ENCODE measurements at places on chromosomes 13 and 19.
A peak's percentile ranks its signal among the peaks of the same experiment; 100 is the strongest.

DNA sequence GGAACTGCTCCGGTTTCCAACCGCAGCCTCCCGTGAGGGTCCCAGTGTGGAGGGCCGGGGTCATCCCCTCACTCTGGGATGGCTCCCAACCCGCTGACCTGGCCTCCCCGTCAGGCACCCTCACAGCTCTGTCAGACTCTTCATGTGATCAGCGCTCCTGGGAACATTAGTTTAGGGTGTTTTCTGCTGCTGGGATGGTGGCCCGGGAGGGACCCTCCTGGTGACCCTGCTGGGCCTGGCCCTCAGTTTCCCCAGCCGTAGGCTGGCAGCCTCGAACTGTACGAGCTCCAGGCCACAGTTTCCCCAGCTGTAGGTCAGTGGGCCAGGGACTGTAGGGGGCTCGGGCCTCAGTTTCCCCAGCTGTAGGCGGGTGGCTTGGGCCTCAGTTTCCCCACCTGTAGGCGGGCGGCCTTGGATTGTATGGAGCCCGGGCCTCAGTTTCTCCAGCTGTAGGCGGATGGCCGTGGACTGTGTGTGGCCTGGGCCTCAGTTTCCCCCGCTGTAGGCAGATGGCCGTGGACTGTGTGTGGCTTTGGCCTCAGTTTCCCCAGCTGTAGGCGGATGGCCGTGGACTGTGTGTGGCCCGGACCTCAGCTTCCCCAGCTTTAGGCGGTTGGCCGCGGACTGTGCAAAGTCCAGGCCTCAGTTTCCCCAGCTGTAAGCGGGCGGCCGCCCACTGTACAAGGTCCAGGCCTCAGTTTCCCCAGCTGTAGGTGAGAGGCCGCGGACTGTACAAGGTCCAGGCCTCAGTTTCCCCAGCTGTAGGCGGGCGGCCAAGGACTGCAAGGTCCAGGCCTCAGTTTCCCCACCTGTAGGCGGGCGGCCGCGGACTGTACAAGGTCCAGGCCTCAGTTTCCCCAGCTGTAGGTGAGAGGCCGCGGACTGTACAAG, 1.3 kb upstream of the PTBP1 start:
- DNase-seq, result no peak

GRCh38 chr19:1052349-1052975, 12.6 kb downstream of the ABCA7 start:
- peak; percentile 26 for DNase-seq

GRCh38 chr19:38784224-38784623, 4.8 kb upstream of the LGALS7B start:
- no peak for DNase-seq

- peak; percentile 94 for DNase-seq
Measured at GRCh38 chr19:48110350-48110966, at the start of gene PLA2G4C. TSS of gene PLA2G4C (minus strand) at chr19:48110817. CDS start at chr19:48106529, 4,288 bp downstream.

- DNase-seq, result no peak
Measured at GRCh38 chr13:47420568-47420967, 523.7 kb upstream of the HTR2A start.

DNA sequence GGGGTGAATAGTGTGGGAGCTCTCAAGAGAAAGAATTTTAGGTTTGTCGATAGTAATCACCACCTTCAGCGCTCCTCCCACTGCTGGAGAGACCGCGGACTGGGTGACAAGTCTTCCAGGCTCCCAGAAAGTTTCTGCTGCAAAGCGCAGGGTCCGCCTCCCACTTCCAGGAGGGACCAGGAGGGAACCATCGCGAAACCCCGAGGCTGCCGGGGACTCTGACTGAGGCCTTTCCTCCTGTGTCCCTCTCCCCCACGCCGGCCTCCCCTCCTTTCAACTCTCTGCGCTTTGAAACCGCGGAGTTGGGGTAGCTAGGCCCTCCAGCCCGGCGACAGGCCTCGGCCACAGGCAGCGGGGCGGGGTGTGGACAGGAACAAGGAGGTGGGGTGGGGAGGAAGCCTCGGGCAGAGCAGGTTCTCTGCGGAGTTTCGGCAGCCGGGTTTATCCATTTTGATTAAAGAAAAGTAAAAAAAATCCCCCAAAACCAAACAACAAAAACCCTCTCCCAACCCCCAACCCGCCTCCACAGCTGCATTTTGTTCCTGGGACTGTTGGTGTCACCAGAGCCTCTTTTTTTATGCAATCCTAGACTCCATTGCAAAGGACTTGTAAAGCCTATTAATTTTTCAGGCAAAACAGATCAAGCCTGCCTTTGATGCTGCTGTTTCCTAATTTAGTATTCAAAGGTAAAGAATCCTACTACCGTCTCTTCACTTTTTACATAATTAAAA, 157.2 kb downstream of the TM9SF2 start:
- peak; percentile 7 for DNase-seq

- DNase-seq, result no peak
Measured at GRCh38 chr19:858868-859843, at the start of gene CFD. TSS of gene CFD (plus strand) at chr19:859664. CDS start at chr19:859690, 26 bp downstream.

DNA sequence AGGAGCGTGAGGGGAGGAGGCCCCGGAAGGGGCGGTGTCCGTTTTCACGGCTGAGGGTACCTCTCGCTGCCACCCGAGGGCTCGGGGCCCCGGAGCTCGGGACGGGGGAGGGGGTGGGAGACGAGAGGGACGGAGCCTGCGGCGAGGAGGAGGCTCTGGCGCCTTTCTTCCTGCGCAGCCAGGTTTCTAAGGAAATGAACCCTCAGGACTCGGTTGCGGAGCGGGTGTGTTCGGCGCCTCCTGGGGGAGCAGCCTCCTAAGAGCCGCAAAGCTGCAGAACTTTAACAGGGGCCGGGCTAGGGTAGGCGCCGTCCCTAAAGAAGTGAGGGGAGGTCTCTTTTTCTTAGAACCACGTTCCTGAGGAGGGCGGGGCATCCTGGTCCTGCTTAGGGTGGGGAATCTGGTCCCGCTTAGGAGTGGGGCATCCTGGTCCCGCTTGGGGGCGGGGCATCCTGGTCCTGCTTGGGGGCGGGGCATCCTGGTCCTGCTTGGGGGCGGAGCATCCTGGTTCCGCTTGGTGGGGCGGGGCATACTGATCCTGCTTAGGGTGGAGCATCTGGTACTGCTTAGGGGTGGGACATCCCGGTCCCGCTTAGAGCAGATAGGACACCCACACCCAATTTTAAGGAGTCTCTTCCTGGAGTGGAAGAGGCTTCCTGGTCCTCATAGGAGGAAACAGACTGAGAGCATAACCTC, 6.2 kb downstream of the SYT5 start:
- DNase-seq, result peak; percentile 91

DNA sequence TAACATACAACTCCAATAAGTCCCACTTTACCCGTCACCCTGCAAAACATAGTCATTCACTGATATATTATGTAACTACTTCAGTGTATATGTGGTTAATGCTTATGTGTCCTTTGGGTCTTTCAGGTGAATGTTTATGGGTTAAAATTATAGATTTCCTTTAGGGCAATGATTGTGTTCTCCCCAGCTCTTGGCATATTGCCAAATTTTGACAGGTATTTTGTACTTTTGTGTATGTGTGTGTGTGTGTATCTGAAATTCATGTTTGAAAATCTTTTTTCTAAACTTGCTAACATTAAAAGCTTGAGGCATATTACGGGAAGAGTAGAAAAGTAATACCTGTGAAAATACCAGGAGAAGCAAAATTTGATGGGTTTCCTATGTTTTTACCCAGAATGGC, 8.2 kb downstream of the CDK8 start:
- DNase-seq, result no peak

GRCh38 chr13:23921451-23921888, 24.2 kb upstream of the C1QTNF9B start:
- peak; percentile 0 for DNase-seq

- no peak for DNase-seq
Measured at GRCh38 chr13:30396434-30397075, 25.7 kb upstream of the UBE2L5 start.

DNA sequence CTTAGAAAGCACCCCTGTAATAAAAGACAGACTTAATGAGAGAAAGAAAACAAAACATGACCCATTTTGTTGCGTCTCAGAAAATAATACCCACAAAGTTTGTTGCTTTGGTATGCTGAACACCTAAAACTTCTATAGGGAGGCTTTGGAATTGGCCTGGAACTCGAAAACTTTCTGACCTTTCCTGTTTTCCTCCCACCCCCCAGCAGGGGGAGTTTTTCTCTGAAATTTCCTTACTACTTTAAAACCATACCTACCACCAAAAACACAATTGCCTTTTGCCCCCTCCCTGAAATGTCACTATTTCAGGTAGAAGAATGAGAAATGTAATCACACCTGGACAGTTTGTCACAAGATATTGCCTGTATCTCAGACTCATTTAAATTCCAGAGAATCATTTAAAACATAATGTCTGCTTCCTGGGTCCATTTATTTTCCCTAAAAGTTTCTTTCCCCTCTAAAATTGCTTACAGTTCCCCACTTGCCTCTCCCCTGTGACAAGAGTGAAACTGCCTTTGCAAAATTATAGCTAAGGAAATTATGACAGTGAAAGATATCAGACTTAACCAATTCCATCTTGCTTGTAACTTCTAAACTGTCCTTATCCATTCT, 2700.2 kb downstream of the PCDH9 start:
- DNase-seq, result no peak

DNA sequence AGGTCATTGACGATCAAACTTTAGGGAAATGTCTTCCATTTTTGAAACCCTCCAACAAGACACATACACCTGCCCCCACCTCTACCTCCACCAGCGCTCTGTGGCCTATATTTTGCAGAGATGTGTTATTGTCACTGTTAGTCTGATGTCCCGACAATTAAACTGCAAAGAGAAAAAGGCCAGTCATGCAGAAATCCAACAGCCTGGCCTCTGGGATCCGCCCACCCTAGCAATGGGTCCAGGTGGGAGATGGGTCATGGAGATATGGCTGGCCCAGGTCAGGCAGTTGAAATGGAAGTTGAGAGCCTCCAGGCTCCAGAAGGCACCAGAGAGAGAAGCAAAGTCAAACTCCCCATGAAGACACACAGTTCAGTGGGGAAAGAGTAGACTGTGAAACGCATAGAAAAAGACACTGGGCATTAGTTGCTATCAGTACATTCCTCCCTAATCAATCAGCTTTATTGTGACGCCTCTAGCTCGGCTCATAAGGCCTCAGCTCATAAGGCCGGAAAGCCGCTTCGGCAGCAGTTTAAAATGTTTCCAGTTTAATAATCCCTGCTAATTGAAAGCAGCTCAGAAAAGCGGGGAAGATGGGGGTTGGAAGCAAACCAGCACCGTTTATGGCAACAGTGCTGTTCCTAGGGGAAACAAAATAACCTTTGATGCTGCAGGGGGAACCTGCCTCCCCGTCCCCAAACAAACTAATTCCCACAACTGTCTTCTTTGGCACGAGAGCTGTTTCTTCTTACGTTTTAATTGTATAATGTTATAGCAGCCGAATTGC, 239.7 kb upstream of the ZNF507 start:
- no peak for DNase-seq

- DNase-seq, result no peak
Measured at GRCh38 chr19:29673451-29674371, 8.4 kb downstream of the PLEKHF1 start.

DNA sequence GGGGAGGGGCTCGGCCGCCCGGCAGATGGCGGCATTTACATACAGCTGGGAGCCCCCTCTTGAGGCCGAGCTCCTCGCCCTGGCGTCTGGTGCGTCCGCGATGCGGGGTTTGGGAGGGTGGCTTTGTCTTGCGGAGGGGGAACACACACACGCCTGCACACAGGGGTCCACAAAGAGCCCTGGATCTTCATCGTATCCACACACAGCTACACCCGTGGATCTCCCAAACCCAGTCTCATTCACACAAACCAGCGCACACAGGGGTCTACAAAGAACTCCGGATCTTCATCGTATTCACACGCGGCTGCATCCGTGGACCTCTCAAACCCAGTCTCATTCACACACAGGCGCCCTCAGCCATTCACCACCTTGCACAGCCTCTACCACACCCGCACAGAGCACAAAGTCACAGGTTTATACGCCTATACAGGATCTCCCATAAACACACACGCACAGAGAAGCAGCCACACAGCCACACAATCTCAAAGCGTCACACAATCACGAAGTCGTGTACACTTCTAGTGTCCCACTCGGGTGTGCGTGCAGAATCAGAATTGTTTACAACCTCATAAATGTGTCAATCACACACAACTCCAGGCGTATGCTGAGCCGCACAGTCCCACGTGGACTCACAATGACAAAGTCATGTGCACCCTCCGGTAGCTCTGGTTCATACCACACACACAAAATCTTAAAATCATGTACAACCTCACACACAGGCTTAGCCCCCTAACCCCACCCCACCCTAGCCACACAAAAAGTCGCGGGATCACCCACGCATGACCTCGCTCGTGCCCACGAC, 550 bp upstream of the DLL3 start:
- DNase-seq, result peak; percentile 90

DNA sequence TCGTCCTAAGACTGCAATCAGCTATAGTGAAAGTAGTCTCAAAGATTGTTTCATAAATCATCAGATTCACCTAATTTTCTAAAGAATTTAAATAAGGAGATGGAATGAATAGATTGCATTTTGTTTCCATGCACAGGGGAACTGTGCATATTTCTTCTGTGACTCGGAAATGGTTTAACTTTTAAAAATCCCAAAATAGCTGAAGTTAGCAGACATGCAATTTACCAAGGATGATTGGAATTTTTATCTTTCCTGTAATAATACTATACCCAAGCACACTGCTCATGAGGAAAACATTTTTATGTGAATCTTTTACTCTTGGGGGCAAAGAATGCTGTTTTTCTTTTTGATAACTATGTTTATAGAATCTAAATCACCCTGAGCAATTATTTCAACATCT, 15.0 kb upstream of the LMO7 start:
- DNase-seq, result no peak

- DNase-seq, result no peak
Measured at GRCh38 chr13:112867301-112867711, 101.7 kb upstream of the MCF2L start.

- DNase-seq, result no peak
Measured at GRCh38 chr13:47672245-47673008, 328.6 kb downstream of the SUCLA2 start.

- DNase-seq, result no peak
Measured at GRCh38 chr13:70054572-70054971, 53.1 kb upstream of the ATXN8OS start.

GRCh38 chr13:81409284-81409683, 1068.4 kb upstream of the SPRY2 start:
- DNase-seq, result no peak

DNA sequence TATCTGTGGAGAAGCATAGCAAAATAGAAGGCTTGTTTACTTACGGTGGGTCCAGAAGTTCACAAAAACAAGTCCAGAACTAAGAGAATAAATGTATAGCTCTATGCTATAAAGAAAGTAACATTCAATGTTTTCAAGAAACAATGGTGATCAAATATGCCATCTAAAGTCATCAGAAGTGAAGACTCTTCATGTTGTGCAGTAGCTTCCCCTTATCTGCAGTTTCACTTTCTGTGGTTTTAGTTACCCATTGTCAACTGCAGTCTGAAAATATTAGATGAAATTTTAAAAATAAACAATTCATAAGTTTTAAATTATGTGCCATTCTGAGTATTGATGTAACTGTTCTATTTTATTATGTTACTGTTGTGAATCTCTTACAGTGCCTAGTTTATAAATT, 72.5 kb downstream of the EDNRB start:
- no peak for DNase-seq

DNA sequence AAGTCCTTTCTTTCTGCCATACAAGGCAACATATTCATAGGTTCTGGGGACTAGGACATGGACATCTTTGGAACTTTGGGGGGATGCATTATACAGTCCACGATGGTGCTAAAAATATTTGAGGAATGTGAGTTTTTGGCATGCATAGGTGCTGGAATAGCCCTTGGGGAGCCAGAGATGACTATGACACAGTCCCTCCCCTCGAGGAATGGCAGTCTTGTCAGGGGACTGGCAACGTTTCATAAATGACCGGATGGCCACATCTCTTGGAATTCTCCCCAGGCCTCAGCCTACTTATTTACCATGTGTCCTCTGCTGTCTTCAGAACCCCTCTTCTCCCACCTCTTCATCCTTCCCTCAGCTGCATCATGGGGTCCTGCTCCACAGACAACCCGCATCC, 13.6 kb downstream of the MEIOSIN start:
- no peak for DNase-seq
